Type B pancreatic cell (in vitro differentiated cells): ENCODE measurements at places on chromosomes 7 and 10. TPM values are rescaled to one million over a fixed set of nuclear protein-coding genes. Genes with fewer than 3 reads are reported as not detected.

Gene CALHM3
- 3.3 and 20.3 TPM in 2 replicates for total RNA-seq

Gene SEMA3C
- 67.8 and 94.9 TPM in 2 replicates for total RNA-seq

Gene COL26A1
- 10.6 and 47.9 TPM in 2 replicates for total RNA-seq

- H3K4me1 ChIP-seq: peaks cover 32% of the 10 kb centered on the region
- no peak for DNase-seq
- H3K36me3 ChIP-seq: no peaks in the 10 kb centered on the region
- peak overlapping the region; percentile 61 for H3K4me3 ChIP-seq
- H3K27me3 ChIP-seq: peaks cover 73% of the 10 kb centered on the region
Measured at GRCh38 chr7:28407651-28408050, 4.7 kb upstream of the CREB5 start.

Gene NUTM2E
- total RNA-seq: 0.86 and 1.7 TPM in 2 replicates

DNA sequence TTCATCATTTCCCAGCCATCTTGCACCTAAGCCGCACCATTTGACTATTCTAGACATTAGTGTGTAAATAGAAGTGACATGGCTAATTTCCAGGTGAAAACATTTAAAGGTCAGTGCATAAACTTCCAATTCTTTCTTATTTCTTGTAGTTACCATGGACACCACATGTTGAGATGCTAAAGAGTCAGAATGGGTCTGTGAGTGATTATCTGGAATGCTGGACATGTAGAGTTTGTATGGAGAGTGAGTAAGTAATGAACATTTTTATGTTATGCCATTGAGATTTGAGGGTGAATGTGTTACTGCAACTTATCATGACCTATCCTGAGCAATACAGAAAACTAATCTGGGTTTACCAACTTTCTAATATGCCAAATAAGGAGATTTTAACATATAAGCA lies 60.4 kb downstream of the MEOX2 start:
- no peaks in the 10 kb centered on the region for H3K27me3 ChIP-seq
- H3K4me3 ChIP-seq: no peak overlapping the region
- H3K4me1 ChIP-seq: no peaks in the 10 kb centered on the region

Gene ING3
- 14.5 and 20.7 TPM in 2 replicates for total RNA-seq

Gene NPSR1
- not detected in 2 replicates for total RNA-seq

GRCh38 chr10:26780793-26781601 lies 79.8 kb downstream of the ABI1 start:
- H3K4me1 ChIP-seq: peaks cover 4% of the 10 kb centered on the region
- no peak overlapping the region for H3K4me3 ChIP-seq
- no peaks in the 10 kb centered on the region for H3K36me3 ChIP-seq
- H3K27ac ChIP-seq: peak overlapping the region; percentile 59
- no peak for DNase-seq
- H3K27me3 ChIP-seq: no peaks in the 10 kb centered on the region

DNA sequence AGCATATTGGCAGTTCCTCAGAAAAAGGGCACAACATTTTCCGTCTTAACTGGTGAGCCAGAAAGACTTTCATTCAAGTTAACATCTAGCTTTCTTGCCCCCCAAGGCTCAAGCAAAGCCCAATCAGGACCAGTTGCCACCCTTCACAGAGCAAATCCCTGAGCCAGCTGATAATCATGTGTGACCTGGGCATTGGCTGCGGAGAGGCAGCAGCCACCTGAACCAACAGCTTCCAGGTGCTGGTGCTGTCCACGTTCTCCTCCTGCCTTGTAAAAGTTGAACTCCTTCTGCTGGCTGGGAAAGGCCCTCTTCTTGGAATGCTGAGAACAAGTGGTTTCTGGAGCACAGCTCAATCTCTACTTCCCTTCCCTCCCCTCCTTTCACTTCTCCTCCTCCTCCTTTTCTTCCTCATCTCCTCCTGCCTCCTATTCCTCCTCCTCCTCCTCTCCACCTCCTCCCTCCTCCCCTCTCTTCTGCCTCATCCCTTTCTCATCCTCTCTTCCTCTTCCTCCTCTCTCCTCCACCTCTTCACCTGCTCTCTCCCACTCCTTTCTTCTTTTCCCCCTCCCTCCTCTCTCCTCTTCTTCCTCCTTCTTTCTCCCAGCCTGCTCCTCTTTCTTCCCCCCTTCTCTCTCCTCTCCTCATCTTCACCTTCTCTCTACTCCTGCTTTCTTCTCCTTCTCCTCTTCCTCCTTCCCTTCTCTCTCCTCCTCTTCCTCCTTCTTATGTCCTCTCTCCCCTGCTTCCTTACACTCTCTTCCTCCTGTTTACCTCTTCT lies 140.6 kb downstream of the JCAD start:
- H3K4me3 ChIP-seq: no peak overlapping the region
- H3K36me3 ChIP-seq: no peaks in the 10 kb centered on the region
- H3K4me1 ChIP-seq: peaks cover 30% of the 10 kb centered on the region
- H3K27me3 ChIP-seq: no peaks in the 10 kb centered on the region

- peaks cover 3% of the 10 kb centered on the region for H3K4me1 ChIP-seq
- H3K27ac ChIP-seq: no peak overlapping the region
- no peaks in the 10 kb centered on the region for H3K27me3 ChIP-seq
- H3K4me3 ChIP-seq: no peak overlapping the region
- no peaks in the 10 kb centered on the region for H3K36me3 ChIP-seq
- DNase-seq: no peak
Measured at GRCh38 chr7:87570178-87570577, 30.5 kb downstream of the ABCB1 start.

DNA sequence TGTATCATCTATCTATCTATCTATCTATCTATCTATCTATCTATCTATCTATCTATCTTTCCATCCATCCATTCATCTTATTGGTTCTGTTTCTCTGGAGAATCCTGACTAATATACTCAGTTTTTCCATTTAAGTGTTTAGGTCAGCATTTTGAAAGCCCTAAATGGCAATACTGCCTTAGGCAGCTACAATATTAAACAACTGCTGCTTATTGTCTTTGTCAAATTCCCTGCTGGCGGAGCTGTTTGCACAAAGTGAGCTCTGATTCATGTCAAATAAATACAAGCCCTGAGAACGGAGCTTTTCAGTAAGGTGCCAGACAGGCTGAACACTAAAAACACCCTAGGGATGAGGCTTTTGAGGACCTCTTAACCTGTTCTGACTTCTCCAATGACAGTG lies 7.1 kb upstream of the KLHL7 start:
- no peak overlapping the region for H3K27ac ChIP-seq
- no peaks in the 10 kb centered on the region for H3K4me1 ChIP-seq
- H3K27me3 ChIP-seq: no peaks in the 10 kb centered on the region
- DNase-seq: no peak
- H3K36me3 ChIP-seq: peaks cover 4% of the 10 kb centered on the region
- H3K4me3 ChIP-seq: no peak overlapping the region

DNA sequence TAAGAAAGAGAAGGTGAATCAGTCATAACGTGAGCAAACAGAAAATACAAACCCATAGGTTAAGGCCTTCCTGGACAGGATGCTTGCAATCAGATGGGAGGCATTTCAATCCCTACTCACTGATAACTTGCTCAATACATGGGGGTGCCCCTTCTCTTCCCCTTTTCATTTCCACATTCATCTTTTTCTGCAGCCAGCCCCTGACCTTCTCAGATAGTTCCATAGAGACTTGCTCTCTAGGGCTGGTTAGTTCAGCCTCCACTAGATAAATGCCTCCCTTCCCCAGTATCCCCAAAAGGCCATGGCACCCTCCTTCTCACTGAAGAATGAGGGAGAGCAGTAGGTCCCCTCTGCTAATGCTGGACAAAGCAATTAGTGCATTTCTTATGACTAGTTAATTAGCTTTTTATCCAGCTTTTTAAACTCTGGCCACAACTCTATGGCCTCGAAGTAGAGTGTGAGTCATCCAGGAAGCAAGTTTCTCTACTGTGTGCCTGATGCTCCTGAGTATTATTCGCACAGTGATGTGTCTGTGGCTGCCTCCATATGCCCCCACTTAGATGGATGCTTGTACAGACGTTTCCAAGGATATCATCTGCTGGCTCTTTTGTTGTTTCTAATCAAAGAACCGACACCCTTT lies 12.7 kb downstream of the CHN2 start:
- no peak overlapping the region for H3K27ac ChIP-seq
- H3K36me3 ChIP-seq: peaks cover 7% of the 10 kb centered on the region
- H3K4me3 ChIP-seq: no peak overlapping the region
- no peaks in the 10 kb centered on the region for H3K27me3 ChIP-seq

DNA sequence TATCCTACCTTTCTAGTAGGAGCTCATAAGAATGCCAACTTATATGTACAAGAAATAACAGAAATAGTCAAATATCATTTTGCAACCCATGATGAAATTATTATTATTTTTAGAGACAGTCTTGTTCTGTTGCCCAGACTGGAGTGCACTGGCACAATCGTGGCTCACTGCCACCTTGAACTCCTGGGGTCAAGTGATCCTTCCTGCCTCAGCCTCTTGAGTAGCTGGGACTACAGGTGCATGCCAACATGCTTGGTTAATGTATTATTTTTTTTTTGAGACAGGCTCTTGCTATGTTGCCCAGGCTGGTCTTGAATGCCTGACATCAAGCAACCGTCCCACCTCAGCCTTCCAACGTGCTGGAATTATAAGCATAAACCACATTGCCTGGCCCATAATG lies 44.8 kb downstream of the TNPO3 start:
- H3K4me3 ChIP-seq: no peak overlapping the region
- peaks cover 35% of the 10 kb centered on the region for H3K36me3 ChIP-seq
- no peak overlapping the region for H3K27ac ChIP-seq
- H3K4me1 ChIP-seq: peaks cover 6% of the 10 kb centered on the region

DNA sequence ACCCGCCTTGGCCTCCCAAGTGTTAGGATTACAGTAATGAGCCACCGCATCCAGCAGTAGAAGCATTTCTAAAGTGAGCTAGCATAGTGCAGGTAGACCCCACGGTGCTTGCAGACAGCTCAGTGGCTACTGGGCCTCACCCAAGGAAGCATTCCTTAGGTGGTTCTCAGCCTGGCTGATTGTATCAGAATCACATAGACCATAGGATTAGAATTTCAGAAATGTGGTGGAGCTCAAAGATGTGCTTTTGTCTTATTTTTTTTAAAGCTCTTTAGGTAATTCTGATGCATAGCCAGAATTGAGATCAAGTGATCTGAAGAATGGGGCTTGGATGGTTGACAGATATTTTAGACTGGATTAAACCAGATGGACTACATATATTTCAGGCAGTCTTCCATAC lies 10.9 kb downstream of the ANLN start:
- H3K4me1 ChIP-seq: no peaks in the 10 kb centered on the region
- H3K27ac ChIP-seq: peak overlapping the region; percentile 38
- no peak for DNase-seq
- peaks cover 22% of the 10 kb centered on the region for H3K36me3 ChIP-seq
- no peak overlapping the region for H3K4me3 ChIP-seq

- no peak overlapping the region for H3K27ac ChIP-seq
- H3K36me3 ChIP-seq: peaks cover 9% of the 10 kb centered on the region
- no peak for DNase-seq
- no peaks in the 10 kb centered on the region for H3K4me1 ChIP-seq
Measured at GRCh38 chr10:33095867-33096815, 138.1 kb upstream of the ITGB1 start.

Gene ASZ1
- not detected in 2 replicates for total RNA-seq

DNA sequence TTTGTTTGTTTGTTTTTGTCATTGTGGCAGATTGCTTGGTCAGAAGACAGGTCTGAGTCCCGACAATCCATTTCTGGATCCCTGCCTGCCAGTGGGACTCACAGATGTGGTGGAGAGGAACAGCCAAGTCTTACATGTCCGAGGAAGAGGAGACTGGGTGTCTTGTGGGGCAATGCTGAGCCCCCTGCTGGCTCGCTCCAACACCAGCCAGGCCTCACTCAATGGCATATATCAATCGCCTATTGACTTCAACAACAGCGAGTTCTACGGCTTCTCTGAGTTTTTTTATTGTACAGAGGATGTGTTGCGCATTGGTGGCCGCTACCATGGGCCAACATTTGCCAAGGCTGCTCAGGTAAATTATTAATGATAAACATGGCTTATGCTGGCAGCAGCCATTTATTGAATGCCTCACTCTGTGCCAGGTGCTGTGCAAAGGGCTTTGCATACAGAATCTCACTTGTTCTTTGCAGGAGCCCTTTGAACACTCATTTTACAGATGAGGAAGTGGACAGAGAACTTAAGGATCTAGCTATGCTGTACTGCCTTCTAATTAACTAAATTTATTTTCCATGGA lies 33.3 kb downstream of the COX15 start:
- no peak overlapping the region for H3K27ac ChIP-seq
- no peaks in the 10 kb centered on the region for H3K4me1 ChIP-seq
- DNase-seq: no peak
- no peak overlapping the region for H3K4me3 ChIP-seq
- H3K27me3 ChIP-seq: no peaks in the 10 kb centered on the region

DNA sequence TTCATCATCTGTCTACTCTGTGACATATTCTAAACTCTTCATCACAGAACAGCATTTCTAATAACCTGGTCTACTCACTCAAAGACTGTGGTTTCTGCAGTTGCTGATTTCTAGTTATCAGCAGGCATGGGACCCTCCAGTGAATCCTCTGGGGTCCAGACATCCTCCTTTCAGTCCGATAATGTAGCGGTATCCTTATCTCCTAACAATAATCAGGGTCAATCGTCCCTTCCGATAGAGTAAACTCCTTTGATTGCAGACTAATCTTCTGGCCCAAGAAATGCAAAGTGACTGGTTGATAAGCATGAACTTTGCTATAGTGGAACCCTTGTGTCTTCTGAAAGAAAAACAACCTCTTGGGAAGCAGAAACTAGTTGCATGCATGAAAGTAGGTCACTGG lies 1209.8 kb upstream of the CELF2 start:
- no peaks in the 10 kb centered on the region for H3K36me3 ChIP-seq
- no peak overlapping the region for H3K4me3 ChIP-seq
- no peak for DNase-seq
- H3K27ac ChIP-seq: no peak overlapping the region
- no peaks in the 10 kb centered on the region for H3K27me3 ChIP-seq
- no peaks in the 10 kb centered on the region for H3K4me1 ChIP-seq

DNA sequence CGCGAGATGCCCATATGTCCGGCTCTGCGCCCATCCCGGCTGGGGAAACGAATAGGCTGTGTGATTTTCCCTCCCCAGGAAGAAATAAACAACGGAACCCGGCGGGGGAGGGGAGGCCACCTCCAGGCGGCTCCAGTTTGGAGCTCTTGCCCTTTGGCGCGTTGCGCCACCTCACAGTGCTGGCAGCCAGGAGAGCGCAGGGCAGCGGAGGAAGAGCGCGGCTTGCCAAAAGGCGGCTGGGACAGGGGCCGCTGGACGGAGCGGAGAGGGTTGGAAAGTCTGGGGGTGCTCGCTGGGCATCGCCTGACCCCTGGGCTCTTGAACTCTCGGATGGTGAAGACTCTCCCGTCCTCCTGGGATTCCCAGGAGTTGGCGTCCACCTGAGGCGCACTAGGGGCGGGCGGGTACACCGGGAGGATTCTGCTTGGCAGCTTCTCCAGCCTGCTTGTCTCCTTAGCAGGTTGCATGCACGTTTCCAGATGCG lies 5.3 kb upstream of the NEUROG3 start:
- DNase-seq: no peak
- H3K4me1 ChIP-seq: peaks cover 5% of the 10 kb centered on the region
- no peak overlapping the region for H3K27ac ChIP-seq

Gene CLDN3
- total RNA-seq: 13.6 and 41.7 TPM in 2 replicates

Gene GIMAP4
- not detected in 2 replicates for total RNA-seq
